Gastroesophageal sphincter (tissue), 4 donors: ENCODE measurements at places on chromosomes 2 and 18. TPM values are rescaled to one million over a fixed set of nuclear protein-coding genes. Genes with fewer than 3 reads are reported as not detected.

- ATAC-seq, result no peak
- no peaks in the 10 kb centered on the region for H3K27me3 ChIP-seq
- H3K36me3 ChIP-seq, result no peaks in the 10 kb centered on the region
- H3K4me1 ChIP-seq, result no peaks in the 10 kb centered on the region
- no peak overlapping the region for H3K4me3 ChIP-seq
- peak overlapping the region; percentile 17 for H3K27ac ChIP-seq
Observed at GRCh38 chr2:144607099-144607498, 87.2 kb upstream of the ZEB2 start.

GRCh38 chr2:238082151-238082550 lies 18.0 kb upstream of the ESPNL start:
- peaks cover 58% of the 10 kb centered on the region for H3K36me3 ChIP-seq
- H3K27ac ChIP-seq, result no peak overlapping the region
- no peaks in the 10 kb centered on the region for H3K4me1 ChIP-seq
- H3K27me3 ChIP-seq, result no peaks in the 10 kb centered on the region
- H3K4me3 ChIP-seq, result no peak overlapping the region

GRCh38 chr2:147416099-147416498 lies 428.7 kb upstream of the ACVR2A start:
- ATAC-seq, result no peak
- H3K27me3 ChIP-seq, result no peaks in the 10 kb centered on the region
- no peaks in the 10 kb centered on the region for H3K36me3 ChIP-seq
- H3K4me1 ChIP-seq, result no peaks in the 10 kb centered on the region

GRCh38 chr2:23204685-23205242 lies 180.2 kb upstream of the KLHL29 start:
- no peaks in the 10 kb centered on the region for H3K4me1 ChIP-seq
- no peaks in the 10 kb centered on the region for H3K36me3 ChIP-seq
- ATAC-seq, result no peak
- H3K27ac ChIP-seq, result no peak overlapping the region
- no peak overlapping the region for H3K4me3 ChIP-seq

DNA sequence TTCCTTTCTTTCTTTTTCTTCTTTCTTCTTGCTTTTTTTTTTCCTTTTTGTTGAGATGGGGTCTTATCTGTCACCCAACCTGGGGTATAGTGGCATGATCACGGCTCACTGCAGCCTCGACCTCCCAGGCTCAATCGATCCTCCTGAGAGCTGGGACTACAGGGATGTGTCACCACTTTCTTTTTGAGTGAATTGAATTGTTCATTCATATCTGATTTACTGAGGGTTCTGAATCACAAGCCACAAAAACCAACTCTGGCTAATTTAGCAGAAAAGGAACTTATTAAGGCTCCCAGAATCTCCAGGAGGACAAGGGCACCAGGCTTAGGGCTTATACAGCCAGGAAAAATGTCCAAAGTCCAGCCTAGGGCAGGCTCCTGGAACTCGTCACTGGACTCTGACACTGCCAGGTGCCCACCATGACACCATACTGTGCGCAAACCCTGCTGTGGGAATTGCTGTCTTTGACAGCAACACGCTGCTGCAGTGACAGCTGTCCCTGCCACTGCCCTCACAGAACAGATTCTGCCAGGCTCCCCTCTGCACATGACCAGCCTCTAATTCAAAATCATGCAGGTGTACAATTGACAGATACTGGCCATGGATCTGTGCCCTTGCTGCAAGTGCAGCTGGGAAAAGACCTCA lies 42.9 kb upstream of the EML6 start:
- H3K36me3 ChIP-seq, result no peaks in the 10 kb centered on the region
- peaks cover 10% of the 10 kb centered on the region for H3K4me1 ChIP-seq
- H3K27ac ChIP-seq, result no peak overlapping the region
- no peak for ATAC-seq
- no peak overlapping the region for H3K4me3 ChIP-seq
- no peaks in the 10 kb centered on the region for H3K27me3 ChIP-seq

DNA sequence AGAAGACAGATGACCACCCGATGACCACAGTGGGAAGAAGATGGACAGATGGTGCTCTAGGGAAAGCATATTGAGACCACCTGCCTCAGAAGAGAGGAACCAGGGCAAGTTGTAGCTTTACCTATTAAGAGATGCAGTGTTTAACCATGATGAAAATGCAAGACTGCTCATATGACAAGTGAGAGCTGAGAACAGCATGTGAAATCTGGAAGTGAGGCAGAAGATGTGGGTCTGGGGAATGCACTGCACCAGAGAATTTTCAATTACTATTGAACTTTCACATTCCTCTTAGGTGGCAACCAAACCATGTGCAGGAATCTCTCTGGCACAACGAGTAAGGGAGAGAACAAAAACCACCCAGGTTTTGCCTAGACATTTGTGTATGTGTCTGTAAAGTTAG lies 184.8 kb upstream of the CRIM1 start:
- no peaks in the 10 kb centered on the region for H3K27me3 ChIP-seq
- no peaks in the 10 kb centered on the region for H3K4me1 ChIP-seq
- ATAC-seq, result no peak
- H3K27ac ChIP-seq, result no peak overlapping the region
- no peaks in the 10 kb centered on the region for H3K36me3 ChIP-seq

GRCh38 chr2:166042356-166042755 lies 85.5 kb downstream of the SCN1A start:
- H3K27me3 ChIP-seq, result no peaks in the 10 kb centered on the region
- H3K27ac ChIP-seq, result no peak overlapping the region

DNA sequence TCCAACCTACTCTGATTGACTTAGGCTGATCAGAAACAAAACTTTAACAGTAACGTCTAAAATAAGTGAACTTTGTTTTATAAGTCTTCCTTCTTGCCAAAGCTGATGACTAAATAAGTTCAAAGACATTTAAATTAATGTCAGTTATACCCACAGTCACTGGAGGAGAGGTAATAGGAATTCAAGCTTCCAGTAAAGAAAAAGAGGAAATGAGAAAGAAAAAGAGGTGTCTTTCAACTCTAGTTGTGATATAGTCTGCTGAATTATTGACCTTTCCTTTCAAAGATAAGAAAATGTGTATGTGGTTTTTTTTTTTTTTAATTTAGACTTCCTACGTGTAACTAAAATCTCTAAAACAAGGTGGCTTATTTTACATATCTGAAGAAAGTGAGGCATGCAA lies 191.5 kb downstream of the SLC8A1 start:
- no peaks in the 10 kb centered on the region for H3K36me3 ChIP-seq
- no peaks in the 10 kb centered on the region for H3K27me3 ChIP-seq
- ATAC-seq, result no peak
- peaks cover 3% of the 10 kb centered on the region for H3K4me1 ChIP-seq
- no peak overlapping the region for H3K27ac ChIP-seq

GRCh38 chr2:100542418-100542817 lies 20.4 kb upstream of the PDCL3 start:
- H3K36me3 ChIP-seq, result no peaks in the 10 kb centered on the region
- H3K27me3 ChIP-seq, result no peaks in the 10 kb centered on the region
- no peak overlapping the region for H3K4me3 ChIP-seq
- no peaks in the 10 kb centered on the region for H3K4me1 ChIP-seq
- no peak overlapping the region for H3K27ac ChIP-seq

- H3K27me3 ChIP-seq, result no peaks in the 10 kb centered on the region
- H3K27ac ChIP-seq, result no peak overlapping the region
- no peaks in the 10 kb centered on the region for H3K36me3 ChIP-seq
- no peak for ATAC-seq
Observed at GRCh38 chr18:68498185-68498584, 216.7 kb downstream of the TMX3 start.

GRCh38 chr2:235659767-235660322 lies 166.0 kb downstream of the AGAP1 start:
- no peak overlapping the region for H3K4me3 ChIP-seq
- peaks cover 41% of the 10 kb centered on the region for H3K4me1 ChIP-seq

- H3K4me3 ChIP-seq, result peak overlapping the region; percentile 78
- H3K36me3 ChIP-seq, result no peaks in the 10 kb centered on the region
- H3K27me3 ChIP-seq, result no peaks in the 10 kb centered on the region
Observed at GRCh38 chr2:237474931-237475703, 11.9 kb upstream of the MLPH start.

DNA sequence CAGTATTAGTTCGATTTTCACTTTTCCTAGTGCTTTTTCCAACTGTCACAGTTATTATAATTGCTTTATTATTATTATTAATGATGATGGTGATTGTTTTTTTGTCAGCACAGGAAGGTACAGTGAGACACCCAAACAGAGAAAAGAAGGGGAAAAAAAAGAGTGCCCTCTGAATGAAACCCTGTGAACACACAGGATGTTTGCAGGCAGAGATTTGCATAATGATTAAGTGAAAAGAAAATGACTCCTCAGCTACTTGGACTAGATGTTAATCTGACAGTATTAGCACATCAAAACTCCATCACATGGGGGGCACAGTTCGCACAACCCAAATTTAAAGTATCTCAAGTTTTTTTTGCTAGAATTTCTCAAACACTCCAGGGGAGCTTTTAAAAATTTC lies 32.9 kb downstream of the ADD2 start:
- no peak overlapping the region for H3K4me3 ChIP-seq
- no peaks in the 10 kb centered on the region for H3K36me3 ChIP-seq
- H3K4me1 ChIP-seq, result no peaks in the 10 kb centered on the region
- ATAC-seq, result no peak

GRCh38 chr18:21489119-21489750 lies 111.3 kb downstream of the ESCO1 start:
- no peak for ATAC-seq
- no peak overlapping the region for H3K4me3 ChIP-seq
- H3K4me1 ChIP-seq, result no peaks in the 10 kb centered on the region
- no peak overlapping the region for H3K27ac ChIP-seq

Gene IL1F10
- total RNA-seq, result not detected

Gene AGXT
- total RNA-seq, result not detected

Gene ALPP
- not detected for total RNA-seq

Gene GLI2
- total RNA-seq, result 22.3 TPM

Gene TM4SF20
- not detected for total RNA-seq

Gene CLEC4F
- not detected for total RNA-seq

Gene DOCK10
- total RNA-seq, result 3.6 TPM

Gene PRKAG3
- not detected for total RNA-seq

Gene CRYGC
- total RNA-seq, result not detected

Gene WDR35
- 20.4 TPM for total RNA-seq
